Choroid plexus epithelial cell (primary cell): ENCODE measurements at places on chromosomes 3 and 15.

- no peak for DNase-seq
Measured at GRCh38 chr3:102464261-102464660, 29.4 kb downstream of the ZPLD1 start.

GRCh38 chr15:41895491-41895890 is 1.6 kb upstream of the SPTBN5 start:
- DNase-seq, result no peak

- no peak for DNase-seq
Measured at GRCh38 chr3:127217596-127218453, 24.9 kb downstream of the PRR23E start.

DNA sequence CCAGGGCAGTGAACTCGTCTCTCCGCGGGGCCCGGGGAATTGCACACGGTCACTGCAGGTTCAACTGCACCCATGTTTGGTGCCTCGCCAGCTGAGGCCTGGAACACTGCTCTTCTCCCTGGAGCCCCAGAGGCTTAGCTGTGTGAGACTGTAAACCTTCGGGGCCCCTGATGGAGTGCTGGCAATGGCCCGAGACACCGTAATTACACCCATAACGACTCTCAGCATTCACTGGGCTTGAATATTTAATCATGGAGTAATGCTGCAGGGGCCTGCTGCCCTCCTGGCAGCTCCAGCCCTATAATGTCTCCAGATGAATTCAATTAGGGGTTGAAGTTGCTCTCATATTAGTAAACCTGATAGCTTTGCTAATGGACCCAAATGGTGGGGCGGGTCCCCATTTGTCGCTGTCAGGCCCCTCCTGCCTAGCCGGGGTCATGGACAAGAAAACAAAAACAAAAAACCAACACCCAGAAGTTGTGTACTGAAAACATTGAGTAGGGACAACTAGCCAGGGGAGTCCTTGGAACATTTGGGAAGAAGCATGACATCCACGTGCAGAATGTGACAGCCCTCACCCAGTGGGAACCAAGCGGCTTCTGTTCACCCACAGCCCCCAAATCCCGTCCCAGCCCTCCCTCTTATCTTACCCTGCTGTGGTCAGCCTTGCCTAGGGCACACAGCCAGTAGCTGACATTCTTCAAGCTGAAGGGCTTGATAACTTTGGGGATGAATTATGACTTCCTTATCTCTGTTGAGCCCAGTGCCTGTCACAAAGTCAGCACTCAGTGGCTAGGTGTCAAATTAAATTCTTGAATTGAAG is 74.3 kb upstream of the SCN5A start:
- no peak for DNase-seq

DNA sequence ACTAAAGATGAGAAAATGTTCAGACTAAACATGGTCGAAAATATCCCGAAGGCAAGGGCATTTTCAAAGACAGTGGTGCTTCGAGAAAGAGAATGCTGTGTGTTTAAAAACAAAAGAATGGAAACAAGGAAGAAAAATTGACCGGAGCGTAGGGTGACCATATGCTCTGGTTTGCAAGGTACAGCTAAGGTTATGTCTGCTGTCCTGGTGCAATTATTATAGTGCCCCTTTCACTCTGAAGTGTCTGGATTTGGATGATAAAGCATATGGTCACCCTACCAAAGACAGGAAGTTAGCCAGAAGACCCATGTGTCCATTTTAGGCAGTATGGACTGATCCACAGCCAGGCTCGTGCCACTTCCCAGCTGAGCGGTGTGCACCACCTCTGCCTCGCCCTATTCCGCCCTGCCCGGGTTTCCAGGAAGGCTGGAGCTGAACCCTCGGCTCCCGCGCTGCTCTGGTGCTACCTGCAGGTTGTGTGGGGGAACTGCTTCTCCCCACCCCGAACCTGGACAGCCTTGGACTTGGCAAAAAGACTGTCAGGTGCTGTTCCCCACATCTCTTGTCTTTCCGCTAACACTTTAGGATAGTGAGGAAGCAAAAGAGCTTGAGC is 25.2 kb downstream of the GOLGA6D start:
- peak; percentile 47 for DNase-seq

DNA sequence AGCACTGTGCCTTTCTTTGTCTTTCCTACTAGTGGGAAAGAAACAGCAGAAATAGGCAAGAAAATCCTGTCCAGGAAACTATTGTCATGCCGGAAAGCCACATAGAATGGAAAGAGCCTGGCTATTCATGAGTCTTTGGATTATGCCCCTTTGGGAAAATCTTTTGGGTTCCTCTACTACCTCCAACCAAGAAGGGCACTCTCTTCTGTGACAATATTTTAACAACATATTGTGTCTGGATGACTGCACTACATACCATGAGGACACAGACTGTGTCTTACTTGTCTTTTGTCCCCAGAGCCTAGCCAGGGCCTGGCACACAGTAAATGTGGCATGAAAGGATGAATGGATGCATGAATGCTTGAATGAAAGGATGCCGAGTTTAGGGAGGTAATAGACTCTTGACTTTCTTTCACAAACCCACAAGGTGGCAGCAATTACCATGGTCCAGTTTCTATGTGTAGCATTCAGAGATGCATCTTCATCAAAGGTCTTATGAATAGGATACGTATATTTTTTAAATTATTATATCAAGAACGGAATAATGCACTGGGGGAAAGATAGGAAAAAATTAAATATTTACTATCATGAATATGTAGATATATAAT is 30.3 kb downstream of the ARL14 start:
- peak; percentile 81 for DNase-seq
